G401 (cell line): ENCODE measurements at places on chromosomes 6 and 20.

DNA sequence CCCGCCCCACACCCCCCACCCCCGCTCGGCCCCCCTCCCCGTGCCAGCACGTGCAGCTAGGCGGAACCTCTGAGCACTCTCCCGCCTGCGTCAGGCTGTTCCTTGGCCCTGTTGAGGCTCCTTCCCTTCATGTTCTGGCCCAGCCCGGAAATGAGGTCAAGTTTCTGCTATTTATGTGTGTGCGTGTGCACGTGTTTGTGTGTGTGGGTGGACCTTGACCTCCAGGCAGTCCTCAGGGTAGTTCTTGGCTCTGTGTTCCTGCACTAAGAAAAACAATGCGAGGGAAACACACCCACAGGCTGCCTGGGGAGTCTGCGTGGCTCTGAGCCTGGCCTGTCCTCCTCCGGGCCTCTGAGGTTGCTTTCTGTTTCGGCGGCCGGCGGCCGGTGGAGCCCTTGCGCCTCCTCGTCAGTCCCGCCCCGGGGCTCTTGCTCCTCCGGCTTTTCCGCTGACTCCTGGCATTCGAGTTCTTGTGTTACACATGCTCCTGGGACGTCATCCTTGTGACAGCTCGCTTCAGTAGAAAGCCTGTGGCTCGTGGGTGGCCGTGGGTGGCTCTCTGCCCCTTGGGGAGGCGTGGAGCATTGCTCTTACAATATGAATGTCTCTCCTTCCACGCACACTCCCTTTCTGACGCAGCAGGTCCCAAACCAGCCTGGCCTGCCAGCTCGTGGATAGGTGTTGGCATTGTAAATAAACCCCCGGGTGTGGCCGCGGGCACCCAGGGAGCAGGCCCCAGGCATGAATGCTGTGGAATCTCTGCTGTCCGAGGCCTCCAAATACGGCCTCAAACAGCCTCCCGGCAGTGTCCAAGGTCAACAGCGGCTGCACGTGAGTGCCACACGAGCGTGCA lies 10.0 kb downstream of the SLCO4A1 start:
- DNase-seq = peak; percentile 53

DNA sequence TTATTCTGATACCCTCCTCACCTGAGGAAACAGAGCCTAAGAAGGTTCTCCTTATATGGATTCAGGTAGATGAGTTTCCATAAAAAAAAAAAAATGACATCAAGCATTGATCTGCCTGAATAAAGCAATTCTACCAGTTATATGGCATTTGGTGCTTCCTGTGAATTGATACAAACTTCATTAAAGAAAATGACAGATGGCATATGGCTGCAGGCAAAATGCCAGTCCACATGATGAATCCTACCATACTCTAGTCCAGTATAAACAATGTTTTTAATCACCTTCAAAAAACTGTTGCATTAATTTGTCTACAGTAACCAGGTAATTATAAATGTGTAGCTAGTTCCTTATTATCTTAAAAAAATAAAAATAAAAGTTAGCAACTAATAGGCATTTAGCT lies 559.2 kb upstream of the FLRT3 start:
- peak; percentile 81 for DNase-seq

DNA sequence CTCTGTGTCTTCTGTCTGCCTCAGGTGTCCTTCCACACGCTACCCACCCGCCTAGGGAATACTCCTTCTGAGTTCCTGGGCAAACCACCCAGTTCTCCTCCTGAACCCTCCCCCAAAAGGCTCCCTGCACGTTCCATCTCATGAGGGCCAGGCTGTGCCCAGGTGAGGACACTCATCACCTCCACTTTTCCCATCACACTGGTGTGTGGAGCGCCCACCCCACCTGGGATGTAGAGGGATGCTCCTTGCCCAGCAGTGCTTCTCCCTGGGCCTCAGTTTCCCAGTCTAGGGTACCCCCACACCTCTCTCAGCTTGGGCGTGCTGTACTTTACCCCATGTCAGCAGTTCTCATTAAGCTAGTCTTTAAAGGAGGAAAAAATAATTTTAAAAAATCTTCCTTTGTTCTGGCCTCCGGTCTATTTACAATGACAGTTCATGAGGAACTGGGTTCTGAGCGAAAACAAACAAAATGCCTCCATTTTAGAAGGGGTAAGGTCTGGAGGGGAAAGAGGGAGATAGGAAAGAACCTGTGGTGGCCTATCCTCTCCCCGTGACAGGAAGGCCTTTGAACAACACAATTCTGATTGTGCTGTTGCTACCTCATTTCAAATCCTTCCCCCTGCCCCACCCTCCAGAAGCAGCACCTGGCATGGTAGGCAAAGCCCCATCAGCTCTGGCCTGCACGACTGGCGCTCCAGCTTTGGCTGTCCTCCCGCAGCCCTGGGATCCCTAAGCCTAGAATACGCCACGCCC lies 1.7 kb upstream of the C20orf203 start:
- no peak for DNase-seq

DNA sequence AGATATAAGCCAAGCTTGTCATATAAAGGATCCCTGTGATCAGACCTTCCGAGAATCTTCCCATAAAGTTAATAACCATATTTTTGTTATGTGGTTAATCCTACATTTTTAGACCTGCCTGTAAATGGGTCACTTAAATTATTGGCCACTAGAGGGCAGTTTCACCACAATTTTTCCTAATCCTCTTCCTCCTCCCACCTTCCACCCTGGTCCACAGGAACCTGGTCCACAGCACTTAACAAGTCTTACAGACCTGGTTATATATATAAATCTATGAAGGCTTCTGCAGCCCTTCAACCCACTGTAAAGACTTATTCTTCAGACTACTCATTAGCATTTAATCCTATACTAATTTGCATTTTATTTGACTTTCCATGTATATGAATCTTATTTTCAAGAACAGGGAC lies 28.3 kb downstream of the MRS2 start:
- DNase-seq = peak; percentile 62

- DNase-seq = no peak
Observed at GRCh38 chr6:168996356-168996625, 257.4 kb downstream of the THBS2 start.

GRCh38 chr6:143652841-143653331 lies 24.9 kb upstream of the PHACTR2 start:
- no peak for DNase-seq

- peak; percentile 53 for DNase-seq
Observed at GRCh38 chr20:38812709-38813573, 7.4 kb downstream of the PPP1R16B start.

DNA sequence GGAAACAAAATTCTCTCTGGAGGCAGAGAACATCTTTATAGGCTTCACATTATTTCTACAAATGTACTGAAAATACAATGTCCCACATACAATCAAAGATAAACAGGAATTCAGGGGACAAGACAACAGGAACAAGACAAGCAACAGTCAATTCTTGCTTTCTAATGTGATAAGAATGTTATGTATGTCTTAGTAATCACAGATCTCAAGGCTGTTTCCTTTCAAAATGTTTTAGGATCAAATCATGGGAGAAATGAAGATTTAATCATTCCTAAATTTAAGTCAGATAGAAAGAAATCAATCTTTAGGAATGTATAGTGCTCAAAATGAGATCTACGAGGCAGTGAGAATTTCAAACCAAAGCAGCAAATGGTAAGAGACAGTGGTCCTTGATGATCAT lies 32.1 kb downstream of the NEDD9 start:
- no peak for DNase-seq

DNA sequence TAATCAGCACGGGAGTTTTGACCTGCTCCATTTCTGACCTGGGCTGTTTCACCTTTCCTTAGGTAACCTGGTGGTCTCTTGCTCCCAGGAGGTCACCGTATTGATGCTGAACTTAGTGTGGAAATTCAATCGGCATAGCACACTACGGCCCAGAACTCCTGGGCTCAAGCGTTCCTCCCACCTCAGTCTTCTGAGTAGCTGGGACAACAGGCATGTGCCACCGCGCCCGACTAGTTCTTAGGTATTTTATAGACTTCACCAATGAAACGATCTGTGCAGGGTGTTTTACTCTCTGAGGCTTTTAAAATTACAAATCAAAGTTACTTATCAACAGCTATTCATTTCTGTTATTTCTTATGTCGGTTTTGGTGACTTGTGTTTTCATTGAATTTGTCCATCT lies 42.1 kb downstream of the ATG5 start:
- DNase-seq = no peak

DNA sequence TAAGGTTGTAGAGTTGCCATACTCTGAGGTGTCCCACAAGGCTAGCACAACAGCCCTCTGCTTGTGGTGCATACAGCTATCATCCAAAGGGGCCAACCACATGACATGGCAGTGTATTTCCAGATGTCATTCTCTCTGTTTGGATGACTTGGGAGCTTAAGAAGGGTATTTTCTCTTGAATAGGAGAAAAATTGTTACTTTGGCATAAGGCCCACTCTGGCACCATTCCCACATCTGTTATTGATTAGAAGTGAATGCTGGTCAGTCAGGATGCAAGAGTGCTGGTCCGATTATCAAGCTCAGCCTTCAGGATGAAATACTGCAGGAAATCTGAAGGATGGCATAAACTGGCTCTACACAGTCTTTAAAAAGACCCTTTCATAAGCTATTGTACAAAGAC lies 83.6 kb upstream of the C20orf144 start:
- no peak for DNase-seq

- no peak for DNase-seq
Observed at GRCh38 chr20:32229251-32229747, 21.6 kb downstream of the POFUT1 start.

- DNase-seq = peak; percentile 15
Observed at GRCh38 chr6:135002229-135002844, 52.3 kb downstream of the HBS1L start.

- DNase-seq = no peak
Observed at GRCh38 chr20:53098621-53099020, 126.5 kb downstream of the TSHZ2 start.

- no peak for DNase-seq
Observed at GRCh38 chr6:107083047-107083768, 32.1 kb downstream of the BEND3 start.

GRCh38 chr6:143967706-143968376 lies 40.2 kb downstream of the PLAGL1 start:
- DNase-seq = no peak

GRCh38 chr6:149140137-149140909 lies 177.2 kb upstream of the TAB2 start:
- no peak for DNase-seq

DNA sequence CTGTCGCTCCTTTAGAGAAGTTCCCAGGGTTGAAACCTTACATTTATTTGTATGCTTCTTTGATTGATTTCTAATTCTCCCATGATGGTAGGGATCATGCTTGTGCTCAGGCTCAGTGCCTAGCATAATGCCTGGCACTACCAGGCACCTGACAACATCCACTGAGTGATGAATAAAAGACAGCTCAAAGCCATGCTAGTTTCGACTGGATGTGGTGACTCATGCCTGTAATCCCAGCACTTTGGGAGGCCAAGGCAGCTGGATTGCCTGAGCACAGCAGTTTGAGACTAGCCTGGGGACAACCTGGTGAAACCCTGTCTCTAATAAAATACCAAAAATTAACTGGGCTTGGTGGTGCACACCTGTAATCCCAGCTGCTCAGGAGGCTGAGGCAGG lies 11.6 kb upstream of the CD164 start:
- no peak for DNase-seq

- no peak for DNase-seq
Observed at GRCh38 chr6:38514399-38514798, 125.3 kb downstream of the BTBD9 start.

DNA sequence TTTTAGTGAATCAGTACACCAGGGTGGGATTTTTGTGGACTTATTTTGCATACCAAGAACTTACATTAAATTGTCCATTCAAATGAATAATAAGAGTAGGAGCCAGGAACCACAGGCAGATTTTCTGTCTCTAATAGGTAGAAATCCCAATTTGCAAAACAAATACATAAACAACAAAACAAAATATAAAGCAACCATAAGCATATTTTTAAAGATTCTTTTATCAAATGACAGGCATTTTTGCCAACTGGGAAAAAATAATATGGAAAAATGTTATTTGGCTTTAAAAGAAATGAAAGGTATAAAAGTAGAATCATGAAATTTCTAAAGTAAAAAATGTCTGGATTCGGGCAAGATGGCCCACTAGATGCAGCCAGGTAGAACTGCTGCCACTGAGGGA lies 71.2 kb upstream of the PDE7B start:
- DNase-seq = no peak

DNA sequence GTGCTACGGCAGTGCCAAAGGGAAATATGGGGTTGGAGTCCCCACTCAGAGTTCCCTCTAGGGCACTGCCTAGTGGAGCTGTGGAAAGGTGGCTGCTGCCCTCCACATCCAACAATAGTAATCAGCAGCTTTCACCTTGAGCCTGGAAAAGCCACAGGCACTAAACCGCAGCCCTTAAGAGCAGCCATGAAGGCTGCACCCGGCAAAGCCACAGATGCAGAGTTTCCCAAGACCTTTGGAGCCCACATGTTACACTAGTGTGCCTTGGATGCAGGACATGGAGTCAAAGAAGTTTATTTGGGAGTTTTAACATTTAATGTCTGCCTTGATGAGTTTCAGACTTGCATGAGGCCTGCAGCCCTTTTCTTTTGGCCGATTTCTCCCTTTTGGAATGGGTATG lies 91.4 kb upstream of the HSF2 start:
- no peak for DNase-seq

GRCh38 chr20:33061658-33062028 lies 7.9 kb downstream of the BPIFB3 start:
- no peak for DNase-seq

DNA sequence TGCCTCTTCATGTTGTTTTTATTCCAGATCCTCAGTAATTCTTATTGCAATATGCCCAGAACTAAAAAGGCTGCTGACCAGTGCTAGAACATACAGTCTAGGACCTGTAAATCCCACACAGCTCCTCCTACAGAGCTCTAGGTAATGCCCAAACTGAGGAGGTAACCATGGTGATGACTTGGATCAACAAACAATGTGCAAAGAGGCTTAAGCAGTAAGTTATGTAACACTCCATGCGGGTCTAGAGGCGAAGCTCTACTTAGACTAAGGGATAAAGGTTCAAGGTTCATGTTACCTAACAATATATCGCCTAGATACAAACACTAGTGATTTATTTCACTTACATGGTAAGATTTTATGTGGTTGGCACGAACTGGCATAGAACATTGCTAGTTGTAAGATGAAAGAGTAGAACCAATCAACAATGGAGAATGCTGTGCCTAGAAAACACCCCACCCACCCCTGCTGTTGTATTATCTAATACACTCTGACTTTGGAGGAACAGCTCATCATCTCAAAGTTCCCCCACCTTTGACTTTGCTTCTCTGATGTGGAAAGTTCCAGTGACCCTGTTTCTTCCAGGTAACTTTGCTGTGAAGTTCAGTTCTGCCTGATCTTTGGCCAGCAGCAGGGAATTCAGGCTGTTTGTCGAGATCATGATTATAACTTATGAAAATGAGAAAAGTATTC lies 242.4 kb downstream of the ALDH8A1 start:
- no peak for DNase-seq

DNA sequence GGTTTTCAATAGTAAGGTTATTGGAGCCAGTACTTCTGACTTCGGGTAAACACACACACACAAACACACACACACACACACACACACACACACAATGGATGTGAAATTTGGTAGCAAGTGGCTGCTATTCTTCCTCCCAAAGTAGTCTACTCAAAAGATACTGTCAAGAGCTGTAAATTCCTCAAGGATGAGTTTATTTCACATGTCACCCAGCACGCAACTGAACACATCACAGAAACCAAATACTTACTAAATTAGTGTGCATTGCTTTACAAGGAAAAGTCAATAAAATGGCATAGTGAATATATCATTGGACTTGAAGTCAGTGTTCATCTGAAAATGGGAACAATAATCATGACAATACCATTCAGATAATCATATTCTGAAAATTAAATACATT lies 32.9 kb downstream of the MMUT start:
- no peak for DNase-seq

- no peak for DNase-seq
Observed at GRCh38 chr6:38262026-38262425, 377.7 kb downstream of the BTBD9 start.

GRCh38 chr20:49713753-49714712 lies at the start of gene B4GALT5:
Gene B4GALT5, minus strand, starts transcription at chr20:49713878. Its CDS starts 188 bp downstream, at chr20:49713690.
- peak; percentile 72 for DNase-seq
